GM03348 (cell line): ENCODE measurements at places on chromosomes 12 and 14.

DNA sequence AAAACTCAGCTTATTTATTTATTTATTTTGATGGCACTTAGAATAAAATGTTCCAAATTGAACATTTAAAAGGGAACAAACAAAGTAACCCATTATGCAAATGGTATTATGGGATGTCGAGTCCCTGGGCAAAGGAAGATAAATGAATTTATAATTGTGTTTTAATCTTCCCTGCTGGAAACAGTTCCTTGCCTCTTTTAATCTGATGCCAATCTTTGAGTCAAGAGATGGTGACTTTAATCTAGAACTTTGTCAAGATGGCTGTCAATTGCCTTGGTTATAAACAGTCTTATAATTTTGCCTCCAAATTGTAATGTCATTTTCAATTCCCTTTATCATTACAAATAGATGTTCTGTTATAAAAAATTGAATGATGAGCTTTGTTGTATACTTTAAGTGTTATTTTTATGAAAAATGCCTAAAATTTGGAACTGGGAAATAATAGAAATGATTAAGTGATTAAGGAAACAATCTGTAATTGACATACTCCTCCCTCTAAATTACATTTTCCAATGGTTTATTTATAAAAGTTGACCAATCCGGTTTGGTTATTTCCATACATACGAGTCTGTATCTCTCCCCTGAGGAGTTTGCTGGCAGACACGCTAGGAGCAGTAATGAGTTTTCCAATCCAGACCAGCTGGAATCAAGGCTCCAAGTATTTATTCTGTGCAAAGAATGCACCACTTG is 134.9 kb upstream of the FRMD6 start:
- DNase-seq, result no peak

- no peak for DNase-seq
Measured at GRCh38 chr12:53378724-53379388, 1.1 kb upstream of the SP1 start.

DNA sequence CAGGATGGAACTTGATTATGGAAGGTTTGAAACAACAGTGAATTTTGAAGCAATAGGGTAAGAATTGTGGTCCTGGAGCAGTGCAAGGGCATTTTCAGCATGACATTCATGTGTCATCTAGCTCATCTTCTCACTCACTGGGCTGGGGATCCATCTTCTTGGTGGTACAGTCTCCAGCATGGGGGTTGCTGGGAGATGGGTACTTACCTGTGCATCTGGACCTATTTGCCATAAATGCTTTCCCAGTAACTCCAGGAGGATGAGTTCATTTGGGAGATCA is 7.2 kb downstream of the HSP90AA1 start:
- no peak for DNase-seq

GRCh38 chr12:60967128-60967527 is 1293.1 kb upstream of the USP15 start:
- DNase-seq, result no peak

GRCh38 chr14:103103461-103104388 is 9.2 kb downstream of the EXOC3L4 start:
- DNase-seq, result peak; percentile 72

GRCh38 chr12:132899033-132899432 is 11.6 kb upstream of the CHFR start:
- no peak for DNase-seq

DNA sequence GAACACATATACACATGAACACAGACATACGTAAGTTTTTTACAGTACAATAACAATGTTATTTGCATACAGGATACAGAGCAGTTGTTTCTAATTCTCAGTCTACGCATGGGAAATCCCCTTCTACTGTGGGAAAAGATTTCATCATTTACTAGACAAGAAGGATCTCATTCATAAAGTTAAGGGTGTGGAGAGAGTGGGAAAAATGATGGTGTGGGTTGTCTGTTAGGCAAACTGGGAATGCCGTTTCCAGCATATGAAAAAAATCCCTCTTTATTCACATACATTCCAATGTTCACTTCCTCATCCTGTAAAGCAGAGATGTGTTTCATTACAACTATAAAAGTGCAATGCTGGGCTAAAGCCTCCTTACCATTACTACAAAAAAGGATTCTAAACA is 120.9 kb downstream of the SINHCAF start:
- peak; percentile 7 for DNase-seq

GRCh38 chr12:125014526-125014925 is 21.1 kb downstream of the BRI3BP start:
- DNase-seq, result no peak

DNA sequence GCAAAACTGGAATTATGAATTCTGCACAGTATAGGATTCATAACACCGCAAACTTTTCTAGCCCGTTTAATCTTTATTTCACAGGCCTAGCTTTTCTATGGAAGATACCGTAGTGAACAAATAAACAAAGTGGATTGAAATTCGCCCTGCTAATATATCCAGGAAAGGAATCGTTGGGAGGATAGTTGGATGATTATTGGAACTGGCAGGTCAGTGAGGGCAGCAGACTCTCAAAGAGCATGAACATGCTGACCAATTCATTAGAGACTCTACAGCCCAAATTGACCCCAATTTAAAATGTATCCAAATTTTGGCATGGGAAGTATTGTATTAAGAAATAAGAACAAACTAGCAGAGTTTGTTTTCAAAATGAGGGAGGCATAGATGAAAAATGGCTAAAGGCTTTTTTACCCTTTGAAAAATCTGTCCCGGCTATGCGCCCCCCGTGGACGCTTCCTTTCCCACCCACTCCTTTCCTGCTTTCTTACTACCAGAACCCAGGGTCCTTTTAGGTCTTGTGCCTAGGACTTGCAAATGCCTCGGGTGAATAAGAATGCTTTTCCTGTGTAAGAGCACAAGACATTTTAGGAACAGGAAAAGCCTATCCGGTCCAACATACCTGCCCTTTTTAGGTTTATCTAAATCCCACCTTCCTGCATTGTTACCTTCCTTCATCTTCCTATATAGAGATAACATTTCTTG is 84.6 kb upstream of the PTPRB start:
- no peak for DNase-seq

DNA sequence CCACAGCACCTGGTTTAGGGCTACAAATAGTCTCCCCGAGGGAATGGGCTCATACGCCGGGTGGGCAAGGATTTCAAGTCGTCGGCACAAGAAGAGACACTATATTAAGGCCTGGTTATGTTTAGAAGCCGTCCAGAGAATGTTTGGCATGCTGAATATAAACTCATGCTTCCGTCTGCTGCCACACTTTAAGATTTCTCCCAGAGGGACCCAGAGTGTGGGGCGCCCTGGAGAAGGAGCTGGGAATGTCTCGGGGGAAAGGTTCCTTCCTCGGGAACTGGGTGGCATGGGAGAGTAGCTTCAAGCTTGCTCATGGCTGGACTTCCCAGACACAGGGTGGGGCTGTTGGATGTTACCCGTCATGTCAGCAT is 295.7 kb downstream of the CACNA1C start:
- DNase-seq, result no peak

GRCh38 chr12:1640328-1641234 is 11.6 kb downstream of the WNT5B start:
- DNase-seq, result no peak

DNA sequence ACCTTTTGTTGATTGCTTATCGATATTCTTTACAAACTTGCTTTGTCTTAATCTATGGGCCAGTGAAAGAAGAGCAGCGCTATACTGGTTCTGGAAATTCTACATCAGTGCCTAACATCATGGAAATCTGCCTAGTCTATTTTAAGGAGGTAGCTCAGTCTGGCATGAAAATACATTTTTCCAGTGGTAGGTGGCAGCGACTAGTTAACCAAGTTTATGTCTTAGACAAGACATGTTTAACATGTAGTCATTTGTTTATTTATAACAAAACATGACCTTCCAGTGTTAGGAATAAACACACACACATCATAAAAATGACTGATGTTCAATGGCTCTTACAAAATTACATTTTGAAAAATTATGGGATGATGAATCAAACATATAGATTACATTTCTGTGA is 336.0 kb upstream of the SOX5 start:
- no peak for DNase-seq

- no peak for DNase-seq
Measured at GRCh38 chr14:62743560-62743959, 301.7 kb downstream of the KCNH5 start.

- no peak for DNase-seq
Measured at GRCh38 chr12:92968176-92968813, 39.2 kb upstream of the EEA1 start.

- DNase-seq, result no peak
Measured at GRCh38 chr12:101372431-101372830, 35.1 kb downstream of the ARL1 start.

DNA sequence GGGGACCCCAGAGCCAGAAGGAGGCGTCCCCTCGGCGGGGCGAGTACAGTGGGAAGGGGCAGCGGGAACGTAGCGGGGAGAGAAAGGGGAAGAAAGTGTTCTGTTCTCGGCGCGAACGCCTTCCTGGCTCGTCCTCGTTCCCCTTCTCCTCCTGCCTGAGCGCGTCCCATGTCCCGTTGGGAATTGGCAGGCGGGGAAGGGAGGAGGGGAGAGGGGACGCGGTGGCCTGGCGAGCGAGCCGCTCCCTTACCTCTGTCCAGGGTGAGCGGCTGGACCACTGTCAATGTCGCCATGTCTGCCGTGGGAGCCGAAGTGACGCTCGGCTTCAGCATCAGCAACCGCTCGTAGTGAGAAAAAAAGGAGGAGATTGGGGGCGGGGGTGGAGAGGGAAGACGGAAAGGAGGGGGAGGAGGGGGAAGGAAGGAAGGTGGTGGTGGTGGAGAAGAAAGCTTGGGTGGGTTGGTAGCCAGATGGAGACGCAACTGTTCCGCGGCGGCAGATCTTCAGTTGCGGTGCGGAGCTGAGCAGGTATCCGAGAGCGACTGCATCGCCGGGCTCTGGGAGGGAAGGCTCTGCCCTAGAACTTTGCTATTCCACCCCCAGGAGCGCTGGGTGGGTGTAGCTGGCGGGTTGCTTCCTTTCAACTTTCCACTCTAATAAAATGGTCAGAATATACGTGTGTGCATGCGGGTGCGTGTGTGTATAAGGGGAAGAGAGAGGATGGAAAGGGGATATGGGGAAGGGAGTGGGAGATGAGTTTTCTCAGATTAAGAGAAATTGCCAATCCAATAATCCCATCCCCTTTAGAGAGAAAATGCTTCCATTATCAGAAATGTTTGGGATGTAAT is at the start of gene LIN7A:
Gene LIN7A (minus strand): TSS at position 544 of the 848 bp plus-strand sequence. CDS start 212 bp downstream, at position 332.
- peak; percentile 46 for DNase-seq

DNA sequence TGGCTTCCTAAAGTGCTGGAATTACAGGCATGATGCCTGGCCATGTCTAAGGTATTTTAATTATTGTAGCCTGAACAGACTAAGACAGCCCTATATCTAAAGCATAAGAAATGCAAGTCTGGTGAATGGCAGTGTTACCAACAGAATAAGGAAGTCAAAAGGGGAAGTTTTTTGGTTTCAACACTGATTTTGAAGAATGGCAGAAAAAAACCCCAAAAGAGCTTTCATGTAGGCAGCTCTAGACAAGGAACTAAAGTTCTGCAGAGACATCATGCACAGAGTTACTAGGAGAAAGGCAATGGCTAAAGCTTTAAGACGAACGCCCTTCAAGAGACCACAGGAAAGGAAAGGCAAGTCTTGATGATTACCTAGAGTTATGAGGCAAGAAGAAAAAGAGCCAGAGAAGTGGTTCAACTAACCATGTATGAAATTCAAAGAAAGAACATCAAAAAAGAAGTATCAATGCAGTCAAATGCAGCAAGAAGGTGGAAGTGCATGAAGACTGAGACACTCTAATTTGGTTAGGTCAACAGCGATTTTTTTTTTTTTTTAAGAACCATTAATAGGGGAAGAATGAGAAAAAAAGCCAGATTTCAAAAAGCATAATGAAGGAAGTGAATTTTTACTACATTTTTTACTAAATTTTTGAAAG is 50.8 kb downstream of the RPS6KA5 start:
- DNase-seq, result no peak

GRCh38 chr14:21074398-21075272 is 4.5 kb downstream of the ARHGEF40 start:
- DNase-seq, result no peak

DNA sequence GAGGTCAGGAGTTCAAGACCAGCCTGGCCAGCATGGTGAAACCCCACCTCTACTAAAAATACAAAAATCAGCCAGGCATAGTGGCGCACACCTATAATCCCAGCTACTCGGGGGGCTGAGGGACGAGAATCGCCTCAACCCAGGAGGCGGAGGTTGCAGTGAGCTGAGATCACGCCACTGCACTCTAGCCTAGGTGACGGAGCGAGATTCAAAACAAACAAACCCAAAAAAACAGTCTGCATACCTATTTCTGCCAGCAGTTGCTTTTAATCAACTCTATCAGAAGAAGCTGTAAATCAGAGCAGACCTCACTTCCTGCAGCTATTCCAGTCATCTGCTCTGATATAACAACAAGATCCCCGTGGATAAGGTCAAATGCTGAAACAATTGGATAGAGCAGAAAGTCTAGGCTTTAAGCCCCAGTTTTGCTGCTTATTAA is 50.5 kb downstream of the LIMA1 start:
- DNase-seq, result no peak

DNA sequence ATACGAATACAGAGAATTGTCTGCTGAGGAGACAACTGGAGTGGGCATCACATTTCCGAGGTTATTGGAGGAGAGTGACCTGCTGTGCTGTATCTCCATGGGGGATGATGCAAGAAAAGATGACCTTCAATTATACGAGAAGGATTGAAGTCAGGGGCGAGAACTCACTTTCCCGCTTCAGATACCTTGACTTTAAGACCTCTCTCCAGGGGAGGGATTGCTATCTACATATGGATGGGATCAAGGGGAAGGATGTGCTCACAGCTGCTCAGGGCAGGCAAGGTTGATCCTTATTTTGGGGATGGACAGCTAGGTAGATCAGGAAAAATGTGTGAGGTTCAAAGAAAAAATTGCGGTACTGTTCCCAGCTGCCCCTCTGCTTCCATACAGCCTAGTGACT is 24.4 kb downstream of the NEUROD4 start:
- DNase-seq, result no peak

DNA sequence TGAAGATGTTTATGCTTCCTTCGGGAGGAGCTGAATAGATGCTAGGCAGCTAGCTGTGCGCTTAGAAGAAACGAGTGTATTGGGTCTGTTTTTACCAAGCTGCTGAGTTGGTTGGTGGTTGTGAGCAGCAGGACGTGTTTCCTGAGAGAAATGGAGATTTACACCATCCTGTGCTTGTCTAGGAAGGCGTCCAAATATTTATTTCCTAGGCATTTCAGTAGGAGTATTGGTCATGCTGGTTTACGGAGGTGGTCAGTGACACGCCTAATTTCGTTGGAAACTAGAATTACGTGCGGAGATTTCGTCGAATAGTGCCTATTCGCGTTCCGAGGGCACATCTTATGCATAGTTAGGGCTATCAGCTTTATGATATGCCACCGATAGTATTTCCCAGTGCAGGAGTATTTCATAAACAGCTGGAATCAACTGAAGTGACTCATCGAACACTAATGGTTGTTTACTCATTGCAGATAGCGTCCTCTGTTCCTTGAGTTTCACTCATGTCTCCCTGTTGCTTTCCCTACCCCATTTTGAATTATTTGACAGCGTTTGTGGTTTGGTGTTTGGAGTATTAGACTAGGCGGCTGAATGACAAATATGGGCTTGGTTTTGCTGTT is 780 bp downstream of the TBC1D15 start:
- peak; percentile 66 for DNase-seq

GRCh38 chr12:93163260-93164036 is 214.3 kb upstream of the NUDT4 start:
- DNase-seq, result peak; percentile 80

GRCh38 chr14:63295231-63295685 is 23.5 kb downstream of the GPHB5 start:
- DNase-seq, result no peak

- no peak for DNase-seq
Measured at GRCh38 chr12:97482143-97482693, 19.6 kb downstream of the RMST start.
